HepG2 (cell line): ENCODE measurements at places on chromosomes 6 and 20.
A peak's percentile ranks its signal among the peaks of the same experiment; 100 is the strongest.

- DNase-seq = no peak
These were observed 15.5 kb downstream of the TPD52L1 start for GRCh38 chr6:125169058-125169457.

GRCh38 chr6:147891671-147892070 is 383.2 kb downstream of the SAMD5 start:
- DNase-seq = no peak

DNA sequence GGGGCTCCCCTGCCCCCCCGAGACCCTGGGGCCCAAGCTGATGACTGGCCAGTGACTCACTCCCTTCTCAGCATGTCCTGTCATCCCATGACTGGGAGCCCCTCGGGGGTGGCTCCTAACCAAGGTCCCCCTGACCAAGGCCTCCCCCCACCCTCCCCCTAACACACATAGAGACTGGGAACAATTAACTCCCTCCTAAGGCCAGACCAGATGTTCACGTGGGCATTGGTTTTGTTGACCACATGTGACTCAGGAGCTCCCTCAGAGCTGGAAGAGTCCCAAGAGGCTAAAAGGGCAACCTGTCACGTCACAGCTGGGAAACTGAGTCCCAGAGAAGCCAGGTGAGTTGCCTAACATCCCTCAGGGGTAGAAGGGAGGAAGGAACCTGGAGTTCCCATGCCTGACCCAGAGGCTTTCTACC is 10.6 kb upstream of the CCN5 start:
- DNase-seq = no peak

DNA sequence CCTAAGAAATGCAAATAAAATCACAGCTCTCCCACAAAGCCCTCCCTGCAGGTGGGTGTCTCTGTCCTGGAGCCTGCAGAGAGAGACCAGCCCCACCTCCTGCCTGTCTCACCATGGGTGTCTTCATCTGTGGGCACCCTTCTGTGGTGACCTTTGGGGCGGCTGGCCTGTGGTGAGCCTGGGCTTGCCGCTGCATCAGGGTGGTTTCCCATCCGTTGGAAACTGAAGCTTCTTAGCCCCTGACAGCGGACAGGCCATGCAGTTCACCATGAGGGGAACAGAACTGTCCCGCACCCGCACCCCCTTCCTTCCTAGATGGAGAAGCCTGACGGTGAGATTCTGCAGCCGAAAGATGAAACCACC is 42.3 kb upstream of the FRMD1 start:
- DNase-seq = no peak

GRCh38 chr20:31990641-31991338 is 19.4 kb upstream of the CCM2L start:
- no peak for DNase-seq

GRCh38 chr6:5286780-5287179 is 25.5 kb downstream of the FARS2 start:
- DNase-seq = no peak

DNA sequence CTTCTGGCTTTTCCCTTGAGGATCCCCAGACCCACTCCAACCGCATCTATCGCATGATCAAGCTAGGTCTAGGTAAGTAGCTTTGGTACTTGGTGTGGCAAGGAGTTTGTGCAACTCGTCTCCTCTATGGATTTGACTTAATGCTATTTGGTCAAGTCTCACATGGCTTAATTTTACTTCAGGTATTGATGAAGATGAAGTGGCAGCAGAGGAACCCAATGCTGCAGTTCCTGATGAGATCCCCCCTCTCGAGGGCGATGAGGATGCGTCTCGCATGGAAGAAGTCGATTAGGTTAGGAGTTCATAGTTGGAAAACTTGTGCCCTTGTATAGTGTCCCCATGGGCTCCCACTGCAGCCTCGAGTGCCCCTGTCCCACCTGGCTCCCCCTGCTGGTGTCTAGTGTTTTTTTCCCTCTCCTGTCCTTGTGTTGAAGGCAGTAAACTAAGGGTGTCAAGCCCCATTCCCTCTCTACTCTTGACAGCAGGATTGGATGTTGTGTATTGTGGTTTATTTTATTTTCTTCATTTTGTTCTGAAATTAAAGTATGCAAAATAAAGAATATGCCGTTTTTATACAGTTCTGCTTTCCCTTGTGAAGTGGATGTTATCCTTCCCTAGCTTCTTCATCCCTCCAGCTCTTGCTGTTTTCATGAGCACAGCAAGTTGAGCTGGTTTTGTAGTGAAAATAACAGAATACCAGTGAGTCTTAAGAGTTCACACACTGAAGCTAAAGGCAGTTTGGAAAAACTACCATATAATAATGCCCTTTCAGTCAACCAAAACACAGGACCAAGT is 3.8 kb downstream of the SLC35B2 start:
- DNase-seq = peak; percentile 70

GRCh38 chr6:35076997-35077712 is 64.0 kb downstream of the TCP11 start:
- no peak for DNase-seq

DNA sequence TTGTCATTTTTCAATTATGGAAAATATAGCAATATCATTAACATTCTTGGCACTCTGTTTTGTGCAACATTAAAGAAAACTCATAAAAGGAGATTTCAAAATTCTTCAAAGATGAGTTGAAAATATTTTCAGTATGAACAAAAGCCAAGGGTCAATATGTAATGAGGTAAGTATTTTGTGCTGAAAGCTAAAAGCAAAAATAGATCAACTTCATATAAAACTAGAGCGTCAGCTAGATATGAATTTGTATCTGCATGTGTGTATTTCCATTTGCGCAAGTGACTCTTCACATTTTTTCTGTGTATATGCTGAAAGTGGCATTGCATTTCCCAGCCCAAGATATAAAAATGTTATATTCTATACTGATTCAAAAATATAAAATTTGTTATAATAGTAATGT is 492.1 kb upstream of the EYS start:
- no peak for DNase-seq

GRCh38 chr6:138161088-138161337 is 726 bp upstream of the ARFGEF3 start:
- DNase-seq = no peak

DNA sequence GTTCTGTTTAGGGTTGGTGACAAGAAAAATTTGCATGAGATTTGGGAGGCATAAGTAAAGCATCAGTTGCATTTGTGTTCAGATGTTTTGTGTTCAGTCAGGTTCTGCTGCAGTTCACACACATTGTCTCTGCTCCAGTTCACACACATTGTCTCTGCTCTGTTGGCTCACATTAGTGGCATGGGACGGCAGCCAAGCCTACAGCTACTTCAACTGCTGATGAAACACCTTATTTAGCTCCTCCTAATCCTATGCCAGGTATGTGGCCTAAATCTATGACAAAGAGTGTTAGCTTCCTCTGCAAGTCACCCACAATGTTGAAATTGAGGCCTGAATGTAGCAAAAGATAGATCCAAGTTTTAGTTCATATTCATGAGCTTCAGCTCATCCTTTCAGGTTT is 278.1 kb upstream of the SYNCRIP start:
- DNase-seq = no peak

DNA sequence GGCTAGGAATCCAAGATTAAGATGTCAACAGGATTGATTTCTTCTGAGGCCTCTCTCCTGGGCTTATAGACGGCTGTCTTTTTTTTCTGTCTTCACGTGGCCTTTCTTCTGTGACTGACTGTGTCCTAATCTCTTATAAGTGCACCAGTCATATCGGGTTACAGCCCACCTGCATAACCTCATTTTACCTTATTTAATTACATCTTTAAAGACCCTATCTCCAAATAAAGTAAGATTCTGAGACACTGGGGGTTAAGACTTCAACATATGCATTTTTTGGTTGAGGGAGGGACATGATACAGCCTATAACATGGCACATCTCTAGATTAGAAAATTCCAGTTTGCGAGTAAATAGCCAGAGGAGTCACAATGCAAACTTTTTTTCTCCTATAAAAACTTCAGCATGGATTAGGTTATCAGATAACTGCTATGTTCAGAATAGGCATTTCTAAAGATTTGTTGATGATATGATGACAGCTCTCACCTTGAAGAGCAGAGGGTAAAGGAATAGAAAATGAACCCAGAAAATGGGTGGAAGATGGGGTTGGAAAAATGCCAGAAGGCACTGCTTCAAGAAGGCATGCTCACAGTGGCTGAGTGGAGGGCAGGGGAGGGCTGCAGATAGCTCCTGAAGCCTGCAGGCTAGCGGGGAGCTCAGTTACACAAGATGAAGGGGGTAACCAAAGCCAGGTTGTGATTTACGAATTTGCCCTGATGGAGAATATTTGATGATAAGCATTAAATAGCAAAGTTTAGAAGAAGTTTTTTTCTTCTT is 8.7 kb upstream of the PDE7B start:
- no peak for DNase-seq

GRCh38 chr6:114323784-114324183 is 19.0 kb downstream of the HS3ST5 start:
- DNase-seq = no peak

- DNase-seq = no peak
These were observed 28.9 kb upstream of the CCR6 start for GRCh38 chr6:167093922-167094432.

DNA sequence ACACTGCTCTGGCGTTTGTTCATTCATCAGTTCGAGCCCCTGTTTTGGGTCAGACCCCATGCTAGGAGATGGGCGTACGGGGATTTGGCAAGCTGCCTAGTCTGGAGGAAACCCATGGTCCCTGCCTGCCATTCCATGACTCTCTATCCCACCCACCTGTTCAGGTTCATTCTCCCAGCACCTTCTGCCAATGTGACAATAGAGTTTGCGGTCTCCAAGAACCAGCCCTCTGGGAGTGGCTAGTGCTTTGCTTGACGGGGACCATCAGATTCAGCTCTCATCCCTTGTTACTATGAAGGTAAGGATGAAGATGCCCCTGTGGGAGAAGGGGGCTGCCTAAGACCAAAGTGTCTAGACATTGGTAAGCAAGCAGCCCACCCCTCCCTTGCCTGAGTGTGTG is 345.0 kb downstream of the PTPRT start:
- no peak for DNase-seq

- no peak for DNase-seq
These were observed 648.3 kb downstream of the EPM2A start for GRCh38 chr6:145087034-145087433.

DNA sequence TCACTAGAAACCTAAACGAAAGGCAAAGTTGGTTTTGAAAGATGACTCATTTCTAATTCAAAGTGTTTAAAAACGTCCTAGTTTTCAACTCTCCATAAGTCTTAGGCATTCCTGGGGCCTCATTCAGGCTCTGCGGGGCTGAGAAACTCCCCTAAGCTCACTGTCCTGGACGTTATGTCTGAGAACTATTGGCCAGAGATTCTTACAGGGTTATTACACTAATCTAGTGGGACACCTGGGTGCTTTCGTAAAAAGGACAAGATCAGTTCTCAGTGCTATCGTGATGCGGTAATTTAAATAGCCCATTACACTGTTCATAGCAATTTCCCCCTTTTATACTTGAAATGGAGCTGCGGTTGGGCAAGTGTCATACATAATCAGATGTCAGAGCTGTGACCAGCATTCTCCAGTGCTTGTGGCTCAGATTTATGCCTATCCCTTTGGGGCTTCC is 280.9 kb downstream of the QKI start:
- DNase-seq = no peak

- DNase-seq = no peak
These were observed 4.3 kb downstream of the PPP1R10 start for GRCh38 chr6:30612687-30613248.

- no peak for DNase-seq
These were observed 30.7 kb downstream of the ASIP start for GRCh38 chr20:34271956-34272355.
